ENCODE measurements at places on chromosomes 5 and 9.

DNA sequence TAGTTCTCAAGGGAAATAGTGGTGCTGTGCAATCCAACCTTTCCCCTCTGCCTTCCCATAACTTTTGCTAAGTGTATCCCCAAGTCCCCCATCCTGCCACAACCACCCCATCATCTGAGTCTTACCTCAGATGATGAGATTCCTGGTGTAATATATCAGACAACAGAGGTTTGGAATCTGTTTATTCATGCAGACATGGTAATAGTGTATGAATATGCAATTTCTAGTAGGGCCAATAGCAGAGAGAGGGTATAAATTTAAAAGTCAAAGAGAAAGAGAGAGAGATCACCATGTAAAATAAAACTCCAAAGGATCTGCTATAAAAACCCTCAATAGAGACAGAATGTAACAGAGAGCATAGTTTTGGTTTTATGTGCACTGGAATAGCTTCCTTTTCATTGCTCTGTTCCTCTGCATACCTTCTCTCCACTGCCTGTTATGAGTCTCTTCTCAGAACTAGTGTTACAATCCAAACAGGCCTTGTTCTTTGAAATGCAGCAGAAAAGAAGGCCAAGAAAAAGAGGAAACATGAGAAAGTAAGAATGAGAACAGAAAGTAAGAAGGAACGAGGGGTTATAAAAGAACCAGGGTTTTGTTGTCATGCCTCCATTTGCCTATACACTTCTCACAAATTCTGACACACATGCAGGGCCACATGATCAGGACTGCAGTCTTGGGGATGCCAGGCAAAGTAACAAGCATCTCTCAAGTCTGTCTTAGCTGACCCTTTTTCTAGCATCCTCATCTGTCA is 278.0 kb downstream of the CETN3 start:
- no peak for ATAC-seq

GRCh38 chr9:126401107-126401506 is 74.5 kb downstream of the MVB12B start:
- ATAC-seq: no peak

DNA sequence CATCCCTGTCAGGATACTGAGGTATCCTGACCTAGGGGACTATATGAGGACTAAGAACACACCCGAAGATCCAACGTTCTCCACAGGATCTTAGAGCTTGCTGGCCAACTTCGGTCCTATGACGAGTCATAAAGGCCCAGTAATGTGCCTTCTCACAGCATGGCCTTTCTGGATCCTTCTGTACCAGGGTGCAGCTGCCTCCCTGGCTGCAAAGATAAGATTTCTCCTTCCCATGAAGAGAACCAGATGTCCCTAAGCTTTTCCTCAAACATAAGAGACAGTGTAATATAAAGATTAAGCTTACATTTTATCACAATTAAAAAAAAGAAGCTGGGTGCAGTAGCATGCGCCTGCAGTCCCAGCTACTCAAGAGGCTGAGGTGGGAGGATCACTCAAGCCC is 18.3 kb downstream of the EPB41L4B start:
- no peak for ATAC-seq

DNA sequence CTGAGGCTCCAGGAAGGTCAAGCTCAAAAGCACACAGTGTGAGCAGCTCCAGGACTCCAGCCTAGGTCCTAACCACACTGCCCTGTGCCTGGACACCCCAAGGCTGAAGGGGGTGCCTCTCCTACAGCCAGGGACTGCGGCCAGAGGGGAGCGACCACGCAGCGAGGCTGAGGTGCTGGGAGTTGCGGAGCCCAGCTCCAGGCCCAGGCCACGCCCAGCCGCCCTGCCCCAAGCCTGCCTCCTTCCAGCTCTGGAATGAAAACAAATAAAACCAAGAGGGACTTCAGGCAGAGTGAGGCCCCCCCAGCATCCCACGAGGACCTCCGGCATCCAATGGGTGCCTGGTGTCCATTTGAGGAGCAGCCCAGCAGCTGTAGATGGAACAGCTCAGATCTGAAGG is 15.2 kb downstream of the VAV2 start:
- ATAC-seq: no peak

GRCh38 chr5:10330511-10331230 is 22.8 kb upstream of the MARCHF6 start:
- ATAC-seq: no peak

- ATAC-seq: no peak
These were observed 9.9 kb upstream of the PCDHB2 start for GRCh38 chr5:141084487-141084989.

- no peak for ATAC-seq
These were observed 157.2 kb upstream of the ISL1 start for GRCh38 chr5:51225789-51226742.

- no peak for ATAC-seq
These were observed 242.1 kb downstream of the HCN1 start for GRCh38 chr5:45454114-45454513.

GRCh38 chr5:44048276-44048984 is 340.8 kb downstream of the FGF10 start:
- ATAC-seq: no peak

DNA sequence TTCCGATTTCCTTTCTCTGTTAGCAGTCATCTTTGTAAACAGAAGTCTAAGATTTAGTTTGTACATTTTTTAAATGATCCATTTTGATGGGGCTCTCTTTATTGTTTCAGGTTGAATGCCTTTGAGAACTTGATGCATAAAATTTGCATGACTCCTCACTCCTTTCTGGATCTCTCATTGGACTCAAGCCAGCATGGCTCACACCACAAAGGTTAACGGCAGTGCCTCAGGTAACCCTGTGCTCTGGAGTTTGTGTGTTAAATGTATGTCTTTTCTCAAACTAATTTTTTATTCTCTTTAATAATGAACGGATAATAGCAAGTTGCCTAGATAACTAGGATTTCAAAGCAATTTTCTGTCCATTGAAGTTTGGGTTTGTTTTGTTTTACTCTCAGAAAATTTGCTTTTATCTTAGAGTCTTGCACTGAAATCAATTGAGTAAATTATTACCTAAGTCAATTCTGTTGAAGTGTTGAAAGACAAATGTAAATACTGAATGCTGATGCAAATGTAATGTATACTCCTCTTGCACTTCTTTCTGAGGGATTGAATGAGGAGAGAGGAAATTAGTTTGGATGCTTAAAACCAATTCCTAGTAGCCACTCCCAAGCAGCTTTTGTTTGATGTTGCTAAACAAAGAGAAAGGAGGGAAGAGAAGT is 164.6 kb upstream of the DMRT1 start:
- ATAC-seq: no peak

GRCh38 chr5:180333661-180334060 is 19.5 kb downstream of the GFPT2 start:
- ATAC-seq: no peak

GRCh38 chr9:69888856-69889585 is 68.4 kb downstream of the CFAP95 start:
- ATAC-seq: no peak

Data from activated CD4-positive, CD25-positive, alpha-beta regulatory T cell treated with anti-CD3 and anti-CD28 coated beads, Interleukin-2, amount 50 U/mL, for 24 hours (primary cell).